ENCODE measurements at places on chromosomes 7 and 10. TPM values are rescaled to one million over a fixed set of nuclear protein-coding genes. Genes with fewer than 3 reads are reported as not detected.

Gene TAS2R41
- total RNA-seq, result not detected

Gene NKX2-3
- not detected for total RNA-seq

Gene CYP2C8
- total RNA-seq, result not detected

Gene CFAP69
- 0.88 TPM for total RNA-seq

Gene TAS2R3
- not detected for total RNA-seq

Gene LRRD1
- 0.24 TPM for total RNA-seq

Gene SGCE
- total RNA-seq, result 87.5 TPM

Gene DPYSL4
- total RNA-seq, result 42.2 TPM

Gene TAS2R39
- total RNA-seq, result not detected

Gene CPN1
- total RNA-seq, result not detected

Gene CYP3A4
- not detected for total RNA-seq

Gene GDF2
- total RNA-seq, result not detected

Gene PTN
- total RNA-seq, result 1.9 TPM

Gene OR2A5
- total RNA-seq, result not detected

Gene DOCK1
- 90.4 TPM for total RNA-seq

Gene DNAAF5
- 48.7 TPM for total RNA-seq

Gene EIF5AL1
- total RNA-seq, result 0.53 TPM

Gene AKR1C8
- total RNA-seq, result not detected

Gene CCSER2
- total RNA-seq, result 23.1 TPM

Gene OR2A7
- total RNA-seq, result not detected

Gene FAM25C
- not detected for total RNA-seq

Gene PLXDC2
- 0.92 TPM for total RNA-seq

All from glomerular endothelial cell (primary cell).